H9 (cell line): ENCODE measurements at places on chromosomes 7 and 10.

DNA sequence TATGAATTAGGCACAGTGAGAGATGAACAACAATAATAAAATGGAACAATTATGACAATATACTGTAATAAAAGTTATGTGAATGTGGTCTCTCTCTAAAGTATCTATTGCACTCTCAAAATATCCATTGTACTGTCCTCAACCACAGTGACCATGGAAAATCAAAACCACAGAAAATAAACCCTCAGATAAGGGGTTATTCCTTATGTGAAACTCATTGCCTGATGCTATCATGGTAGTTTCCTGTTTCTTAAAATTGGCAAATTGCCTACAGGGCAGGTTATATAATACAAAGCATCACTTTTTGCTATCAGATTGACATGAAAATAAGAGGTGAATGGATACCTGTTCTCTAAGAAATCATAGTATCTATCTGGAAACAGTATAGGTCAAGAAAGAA lies 3.8 kb downstream of the MCM10 start:
- DNase-seq: no peak

DNA sequence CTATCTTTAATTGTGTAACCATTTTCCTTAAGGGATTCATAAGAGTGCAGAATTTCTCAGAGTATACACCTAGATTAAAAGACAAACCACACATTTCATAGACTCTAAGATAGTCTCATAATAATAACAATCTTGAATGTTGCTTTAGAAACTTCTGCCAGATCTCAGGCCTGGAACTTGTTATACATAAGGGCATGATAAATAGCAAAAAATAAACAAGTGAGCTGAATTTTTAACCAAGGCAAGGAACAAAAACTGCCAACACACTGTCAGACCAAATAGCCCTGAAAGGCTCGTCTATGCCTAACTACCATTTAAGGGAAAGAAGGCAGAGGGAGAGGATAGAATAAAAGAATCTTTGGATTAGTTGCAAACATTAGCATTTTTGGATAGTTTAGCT lies 65.8 kb upstream of the SEMA3C start:
- no peak for DNase-seq

GRCh38 chr7:73717025-73717807 lies 2.3 kb downstream of the STX1A start:
- no peak for DNase-seq

DNA sequence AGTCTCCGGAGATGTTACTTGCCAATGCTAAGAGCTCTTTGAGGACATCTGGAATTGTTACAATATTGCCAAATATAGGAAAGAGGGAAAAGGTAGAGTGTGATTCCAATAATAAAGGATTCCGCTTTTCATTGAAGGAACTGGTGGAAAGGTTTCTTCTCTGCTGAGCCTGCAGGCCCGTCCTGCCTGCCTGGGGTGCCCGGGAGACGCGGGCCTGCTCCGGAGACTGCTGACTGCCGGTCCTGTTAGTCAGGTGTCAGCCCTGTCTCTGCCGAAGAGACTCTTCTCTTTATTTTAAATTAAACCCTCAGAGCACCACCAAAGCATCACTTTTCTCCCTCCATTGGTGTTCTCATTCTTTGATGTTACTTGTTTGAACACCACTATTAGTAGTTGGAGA lies 2.2 kb downstream of the EGFR start:
- DNase-seq: no peak

DNA sequence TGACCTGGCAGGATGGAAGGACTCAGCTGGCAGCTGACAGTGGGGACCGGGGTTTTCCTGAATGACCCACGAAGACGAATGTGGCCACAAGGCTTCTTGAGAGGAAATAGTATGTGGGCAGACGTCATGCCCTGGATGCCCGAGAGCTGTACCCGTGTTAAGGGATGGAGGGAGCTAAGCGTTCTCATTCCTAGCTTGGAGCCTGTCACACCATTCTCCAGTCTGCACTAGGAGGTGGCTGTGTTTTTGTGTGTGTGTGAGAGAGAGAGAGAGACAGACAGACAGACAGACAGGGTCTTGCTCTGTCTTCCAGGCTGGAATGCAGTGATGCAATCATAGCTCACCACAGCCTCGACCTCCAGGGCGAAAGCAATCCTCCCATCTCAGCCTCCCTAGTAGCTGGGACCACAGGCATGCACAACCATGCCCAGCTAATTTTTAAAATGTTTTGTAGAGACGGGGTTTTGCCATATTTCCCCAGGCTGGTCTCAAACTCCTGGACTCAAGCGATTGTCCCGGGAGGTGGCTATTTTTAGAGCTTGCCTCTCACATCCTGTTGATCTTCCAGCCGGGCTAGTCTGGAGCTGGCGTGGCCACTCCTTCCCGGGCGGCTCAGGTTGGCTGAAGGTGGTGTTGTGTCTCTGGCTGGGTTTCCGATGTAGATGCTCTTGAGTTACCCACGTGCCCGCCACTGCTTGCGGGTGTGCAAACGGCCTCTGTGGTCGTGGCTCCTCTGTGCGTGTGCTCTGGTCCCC lies 2.1 kb downstream of the AMZ1 start:
- DNase-seq: no peak

GRCh38 chr10:10828623-10829022 lies 189.0 kb upstream of the CELF2 start:
- DNase-seq: no peak

DNA sequence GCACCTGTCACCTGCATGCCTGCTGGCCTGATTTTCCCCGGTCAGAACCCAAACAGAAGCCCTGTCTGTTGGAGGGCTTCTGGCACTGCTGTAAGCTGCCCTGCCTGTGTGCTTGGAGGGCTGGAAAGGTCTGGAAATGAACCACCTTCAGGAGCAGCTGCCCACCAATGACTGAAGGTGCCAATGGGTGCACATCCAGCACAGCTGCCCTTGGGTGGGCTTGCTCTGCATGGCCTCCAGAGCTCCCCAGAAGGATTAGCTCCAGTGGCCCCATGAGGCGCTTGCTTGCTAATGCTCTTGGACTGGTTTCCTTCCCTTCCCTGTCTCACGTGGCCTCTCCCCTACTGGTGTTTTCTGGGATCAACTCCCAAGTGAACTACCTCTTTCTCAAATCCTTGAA lies 43.2 kb downstream of the WDFY4 start:
- no peak for DNase-seq

DNA sequence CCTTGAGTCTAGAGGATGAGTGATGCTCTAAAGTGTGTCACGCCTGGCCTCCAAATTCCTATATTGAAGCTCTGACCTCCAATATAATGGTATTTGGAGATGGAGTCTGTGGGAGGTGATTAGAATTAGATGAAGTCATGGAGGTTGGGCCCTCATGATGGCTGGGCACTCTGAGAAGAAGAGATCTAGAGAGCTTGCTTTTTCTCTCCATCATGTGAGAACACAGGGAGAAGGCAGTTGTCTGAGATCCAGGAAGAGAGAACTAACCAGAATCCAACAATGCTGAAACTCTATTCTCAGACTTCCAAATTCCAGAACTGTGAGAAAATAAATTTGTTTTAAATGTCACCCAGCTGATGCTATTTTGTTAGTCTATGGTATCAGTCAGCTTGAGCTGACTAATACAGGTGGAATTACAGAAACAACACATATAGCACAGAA lies 15.1 kb downstream of the RNF216 start:
- no peak for DNase-seq

DNA sequence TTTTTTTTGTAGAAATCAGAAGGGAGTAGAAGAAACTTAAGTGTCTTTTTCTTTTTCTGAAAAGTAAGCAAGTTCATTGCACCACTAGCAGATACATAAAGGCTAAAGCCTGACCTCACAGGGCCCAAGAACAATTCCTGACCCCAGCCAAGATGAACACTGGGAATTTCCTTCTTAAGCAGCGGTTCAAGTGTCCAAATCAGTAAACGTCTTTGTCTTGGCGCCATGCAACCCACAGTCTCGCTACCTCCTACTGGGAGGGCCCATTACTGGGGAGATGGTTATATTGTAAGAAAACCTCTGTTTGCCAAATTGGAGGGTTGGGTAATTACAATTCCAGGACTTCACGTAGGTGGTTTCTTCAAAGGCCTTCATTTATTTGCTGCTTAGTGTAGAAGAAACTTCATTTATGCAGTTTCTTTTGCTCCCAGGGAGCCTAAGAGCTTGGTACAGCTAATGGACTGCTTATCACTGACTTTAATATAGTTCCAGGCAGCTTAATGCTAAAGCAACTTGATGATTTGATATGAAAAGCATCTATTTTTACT lies 58.3 kb upstream of the ADRB1 start:
- no peak for DNase-seq

GRCh38 chr10:16965740-16966447 lies 148.7 kb upstream of the RSU1 start:
- peak; percentile 35 for DNase-seq

- peak; percentile 57 for DNase-seq
Measured at GRCh38 chr10:8102708-8103401, 48.4 kb downstream of the GATA3 start.

DNA sequence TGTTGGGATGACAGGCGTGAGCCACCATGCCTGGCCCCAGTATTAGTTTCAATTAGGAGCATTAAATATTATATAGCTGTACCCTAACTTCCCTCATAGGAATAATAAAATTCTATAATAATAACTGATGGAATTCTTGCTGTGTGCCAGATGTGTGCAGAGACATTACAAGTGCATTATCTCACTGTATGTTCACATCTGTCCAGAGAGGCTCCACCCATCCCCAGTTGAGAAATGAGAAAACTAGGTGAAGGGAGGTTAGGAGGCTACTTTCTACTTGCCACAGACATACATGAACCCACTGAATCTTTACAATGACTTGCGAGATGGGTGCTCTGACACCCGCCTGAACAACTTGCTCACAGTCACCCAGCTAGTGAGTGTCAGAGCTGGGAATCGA lies 3.2 kb downstream of the GALNT17 start:
- DNase-seq: no peak

DNA sequence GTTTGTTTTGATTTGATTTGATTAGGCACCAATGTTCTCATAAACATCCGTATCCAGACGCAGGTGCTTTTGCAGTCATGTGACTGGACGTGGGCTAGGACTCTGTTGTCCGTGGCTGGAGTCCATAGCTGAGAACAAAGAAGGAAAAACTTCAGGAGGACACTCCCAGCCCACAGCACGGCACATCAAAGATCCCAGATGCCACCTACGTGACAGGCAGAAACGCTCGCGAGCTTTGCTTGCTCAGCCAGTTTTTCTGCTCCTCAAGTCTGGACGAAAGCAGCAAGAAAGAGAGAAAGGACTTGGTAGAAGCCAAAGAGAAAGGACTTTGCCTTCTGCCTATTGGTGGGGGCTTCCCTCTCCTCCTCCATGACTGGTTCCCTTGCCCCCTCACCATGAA lies 6.9 kb upstream of the ZKSCAN1 start:
- no peak for DNase-seq

GRCh38 chr7:26182706-26183105 lies 17.8 kb downstream of the HNRNPA2B1 start:
- DNase-seq: no peak

GRCh38 chr7:102138676-102139075 lies 148.0 kb upstream of the SH2B2 start:
- no peak for DNase-seq

- no peak for DNase-seq
Measured at GRCh38 chr10:7317786-7318446, 92.9 kb downstream of the SFMBT2 start.

- no peak for DNase-seq
Measured at GRCh38 chr7:45876519-45876918, 3.6 kb upstream of the CCDC201 start.

DNA sequence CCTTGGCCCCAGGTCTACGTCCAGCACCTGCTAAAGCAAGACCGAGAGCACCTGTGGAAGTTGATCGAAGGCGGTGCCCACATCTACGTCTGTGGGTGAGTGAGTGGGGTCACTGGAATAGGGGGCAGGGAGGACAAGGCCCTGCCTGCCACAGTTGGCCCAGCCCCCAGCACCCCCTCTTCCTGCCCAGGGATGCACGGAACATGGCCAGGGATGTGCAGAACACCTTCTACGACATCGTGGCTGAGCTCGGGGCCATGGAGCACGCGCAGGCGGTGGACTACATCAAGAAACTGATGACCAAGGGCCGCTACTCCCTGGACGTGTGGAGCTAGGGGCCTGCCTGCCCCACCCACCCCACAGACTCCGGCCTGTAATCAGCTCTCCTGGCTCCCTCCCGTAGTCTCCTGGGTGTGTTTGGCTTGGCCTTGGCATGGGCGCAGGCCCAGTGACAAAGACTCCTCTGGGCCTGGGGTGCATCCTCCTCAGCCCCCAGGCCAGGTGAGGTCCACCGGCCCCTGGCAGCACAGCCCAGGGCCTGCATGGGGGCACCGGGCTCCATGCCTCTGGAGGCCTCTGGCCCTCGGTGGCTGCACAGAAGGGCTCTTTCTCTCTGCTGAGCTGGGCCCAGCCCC lies 8.1 kb downstream of the TMEM120A start:
- DNase-seq: no peak
